NCI-H2171 (cell line): ENCODE measurements at places on chromosomes 6 and 20.

DNA sequence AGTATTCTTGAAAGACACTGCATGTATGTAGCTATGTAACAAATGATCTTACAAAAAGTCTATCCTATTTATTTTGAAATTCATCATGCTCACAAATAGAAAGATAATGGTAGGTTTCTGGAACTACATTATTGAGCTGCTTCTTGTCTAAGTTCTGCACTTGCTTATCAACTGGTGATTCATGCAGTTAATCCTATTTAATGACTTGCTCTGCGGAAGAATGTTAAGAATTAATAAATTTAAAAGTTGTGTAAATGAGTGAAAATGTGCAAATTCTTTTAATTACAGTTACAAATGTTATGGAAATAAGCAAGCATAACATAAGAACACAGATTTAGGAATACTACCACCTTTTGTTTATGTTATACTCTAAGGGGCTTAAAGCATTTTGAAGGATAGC is 67.1 kb upstream of the MCM9 start:
- DNase-seq, result no peak

GRCh38 chr6:40432982-40433381 is 154.2 kb downstream of the LRFN2 start:
- DNase-seq, result no peak

DNA sequence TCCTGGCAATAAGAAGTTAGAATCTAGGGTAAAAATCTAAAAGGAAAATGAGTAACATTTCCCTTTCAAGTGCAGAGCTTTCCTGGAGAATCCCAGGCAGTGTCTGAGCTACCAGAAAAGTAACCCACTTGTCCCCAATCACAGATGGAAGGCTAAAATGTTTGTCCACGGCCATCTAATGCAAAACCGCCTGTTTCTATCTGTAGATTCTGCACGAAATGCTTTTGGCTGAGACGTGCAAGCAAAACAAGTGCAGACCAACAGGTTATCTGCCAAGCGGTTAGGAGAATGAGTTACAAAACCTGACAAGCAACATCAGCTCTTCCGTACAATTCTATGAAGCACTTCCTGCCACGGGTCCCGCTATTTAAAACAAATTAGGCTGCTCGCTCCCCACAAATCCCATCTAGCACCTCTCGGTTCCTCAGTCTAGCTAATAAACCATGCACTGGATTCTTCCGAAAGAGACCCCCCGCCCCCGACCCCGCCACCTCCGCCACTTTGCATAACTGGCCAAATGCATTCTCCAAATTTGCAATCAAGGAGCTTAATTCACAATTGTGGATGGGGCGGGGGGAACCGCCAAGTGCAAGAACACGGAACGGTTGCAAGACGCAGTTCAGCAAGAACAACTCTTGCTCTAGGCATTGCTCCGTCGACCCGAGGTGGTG is 1.4 kb downstream of the ELOVL5 start:
- DNase-seq, result no peak

DNA sequence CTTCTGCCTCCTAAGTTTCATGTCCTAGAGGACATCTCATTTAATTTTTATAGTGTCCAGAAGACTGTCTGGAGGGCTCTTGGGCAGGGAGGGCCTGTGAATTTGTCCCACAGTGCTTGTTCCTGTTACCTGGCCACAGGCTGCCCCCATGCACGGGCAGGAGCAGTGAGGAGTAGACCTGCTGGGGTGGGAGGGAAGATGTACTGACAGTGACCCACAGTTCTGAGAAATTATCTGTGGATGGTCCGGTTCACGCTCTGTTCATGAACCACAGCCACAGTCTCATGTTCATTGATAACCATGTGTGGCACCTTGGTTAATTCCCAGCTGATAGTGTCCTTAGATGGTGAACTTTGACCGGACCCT is 18.8 kb upstream of the ZNF831 start:
- DNase-seq, result no peak

- no peak for DNase-seq
Observed at GRCh38 chr6:23511817-23512216, 614.2 kb upstream of the NRSN1 start.
